Brain pericyte (primary cell): ENCODE measurements at places on chromosomes 1 and 21.

DNA sequence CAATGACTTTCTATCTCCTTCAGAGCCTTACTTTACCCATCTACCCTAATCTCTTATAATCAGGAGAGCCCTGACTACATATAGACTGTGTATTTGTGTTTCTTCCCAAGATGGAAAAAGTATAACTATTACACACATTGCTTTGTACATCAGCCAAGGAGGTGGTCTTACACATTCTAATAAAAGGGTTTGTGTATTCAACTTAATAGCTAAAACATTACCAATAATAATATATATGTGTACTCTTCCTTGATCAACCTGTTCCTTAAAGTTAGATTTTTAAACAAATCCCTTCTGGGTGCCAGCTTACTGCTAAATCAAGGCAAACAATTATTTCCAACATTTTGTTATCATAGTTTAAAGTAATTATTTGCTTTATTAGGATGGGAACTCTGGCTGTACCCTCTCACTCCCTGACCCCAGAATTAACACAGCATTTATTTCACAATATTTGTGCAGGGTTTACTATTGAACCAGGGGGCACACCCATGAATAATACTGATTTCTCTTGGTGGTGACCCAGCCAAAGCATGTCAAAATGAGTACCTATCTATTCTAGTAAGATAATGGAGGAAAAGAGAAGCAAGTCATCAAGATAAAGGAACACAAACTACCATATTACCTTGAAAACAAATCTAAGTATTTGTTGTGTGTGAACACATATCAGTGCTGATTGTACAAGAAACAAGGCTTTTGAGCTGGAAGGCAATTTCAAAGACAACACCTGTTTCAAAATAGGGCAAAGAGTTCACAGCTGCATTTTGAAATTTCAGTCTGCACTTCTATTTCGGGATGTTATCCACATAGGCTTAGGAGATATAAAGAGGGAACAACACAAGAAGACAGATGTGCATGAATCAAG, 30.1 kb upstream of the SLC45A3 start:
- no peak for DNase-seq

GRCh38 chr1:226674892-226675714, 64.0 kb downstream of the ITPKB start:
- DNase-seq, result no peak

DNA sequence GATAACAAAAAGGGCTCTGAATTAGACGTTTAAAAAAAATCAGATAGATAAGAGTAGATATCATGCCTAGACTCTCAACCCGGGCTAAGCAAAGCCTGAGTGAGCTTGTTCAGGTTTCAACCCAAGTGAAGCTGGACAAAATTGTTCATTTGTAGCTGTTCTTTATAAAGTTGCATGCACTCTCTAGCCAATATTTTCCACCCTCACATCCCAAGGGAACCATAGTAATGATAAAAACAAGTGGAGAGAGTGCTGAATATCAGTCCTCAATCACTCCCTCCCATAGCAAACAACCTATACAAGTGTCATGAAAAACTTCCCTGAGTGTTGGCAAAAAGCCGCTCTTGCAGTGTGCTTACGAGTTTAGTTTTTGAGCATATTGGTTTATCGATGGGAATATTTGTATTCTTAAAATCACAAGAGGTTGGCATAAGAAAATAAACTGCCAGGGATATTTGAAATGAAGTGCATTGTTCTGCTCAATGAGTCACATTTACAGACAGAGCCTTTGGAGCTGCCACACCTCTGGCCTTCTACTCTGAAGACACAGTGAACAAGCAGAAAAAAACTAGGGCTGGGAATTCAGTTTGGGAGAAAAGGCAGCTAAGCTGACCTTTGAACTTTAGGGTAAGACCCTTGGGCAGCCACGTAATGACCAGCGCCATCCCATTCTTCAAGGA, 2.2 kb upstream of the CLCA2 start:
- DNase-seq, result no peak

DNA sequence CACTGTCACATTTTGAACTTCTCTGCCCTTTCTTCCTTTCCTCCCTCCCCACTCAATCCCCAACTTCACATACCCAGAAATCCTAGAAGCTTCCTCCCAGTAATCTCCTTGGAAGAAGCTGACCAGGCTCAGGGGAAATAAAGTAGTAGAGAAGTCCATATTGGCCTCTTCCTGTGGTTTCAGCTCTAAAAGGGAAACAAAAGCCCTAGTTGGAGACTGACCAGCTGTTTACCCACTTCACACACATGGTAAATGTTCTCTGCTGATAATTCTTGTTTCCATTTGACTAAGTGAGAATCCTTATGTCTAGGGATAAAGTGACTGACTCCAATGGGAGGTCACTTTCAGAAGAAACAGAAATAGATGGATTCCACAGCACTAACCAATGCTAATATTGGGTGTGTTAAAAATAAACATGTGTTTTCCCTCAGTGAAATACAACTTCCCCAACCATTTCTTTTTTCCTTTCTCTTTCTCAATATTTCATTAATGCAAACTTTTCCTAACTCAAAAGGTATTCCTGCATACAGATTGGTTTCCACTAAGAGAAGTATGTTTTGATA, 178.9 kb upstream of the DPT start:
- no peak for DNase-seq

- no peak for DNase-seq
Observed at GRCh38 chr1:77406661-77407060, 124.8 kb downstream of the AK5 start.

DNA sequence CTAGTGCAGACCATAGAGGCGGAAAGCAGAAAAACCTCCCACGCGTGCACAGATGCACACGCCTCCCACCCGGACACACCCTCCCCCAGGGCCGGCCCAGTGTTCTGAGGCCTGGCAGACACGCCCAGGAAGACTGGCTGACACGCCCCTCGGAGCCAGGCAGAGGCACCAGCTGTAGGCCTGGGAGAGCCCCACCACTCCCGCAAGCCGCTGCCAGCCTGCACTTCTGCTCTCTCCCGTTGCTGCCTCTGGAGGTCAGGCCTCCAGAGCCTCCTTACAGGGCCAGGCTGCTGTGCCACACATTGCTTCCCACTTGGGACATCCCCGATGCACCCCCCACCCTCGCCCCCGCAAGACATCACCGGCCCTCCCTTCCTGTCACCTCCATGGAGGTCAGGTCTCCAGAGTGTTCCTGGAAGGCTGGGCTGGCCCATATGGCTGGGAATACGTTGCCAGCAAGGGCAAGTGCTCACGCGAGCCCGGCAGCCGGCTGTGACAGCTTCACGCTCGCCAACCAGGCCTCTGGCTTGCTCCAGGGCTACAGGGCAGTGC, 40.4 kb downstream of the CASZ1 start:
- DNase-seq, result no peak

DNA sequence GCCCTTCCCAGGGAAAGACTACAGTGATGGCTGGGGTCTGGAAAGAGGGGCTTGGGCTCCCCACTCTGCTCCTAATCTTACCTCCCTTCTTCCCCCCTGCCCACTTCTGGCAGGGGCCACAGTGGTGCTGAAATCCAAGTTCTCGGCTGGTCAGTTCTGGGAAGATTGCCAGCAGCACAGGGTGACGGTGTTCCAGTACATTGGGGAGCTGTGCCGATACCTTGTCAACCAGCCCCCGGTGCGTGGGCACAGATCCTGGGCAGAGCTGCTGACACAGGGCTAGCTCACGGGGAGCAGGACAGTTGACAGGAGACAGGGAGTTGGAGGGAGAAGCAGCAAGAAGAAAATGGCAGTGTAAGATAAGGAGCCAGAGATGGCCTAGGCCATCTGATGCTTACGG, 2.4 kb downstream of the SLC27A3 start:
- DNase-seq, result no peak
